Posterior cingulate gyrus (tissue), 11 donors: ENCODE measurements at places on chromosomes 4 and X.

DNA sequence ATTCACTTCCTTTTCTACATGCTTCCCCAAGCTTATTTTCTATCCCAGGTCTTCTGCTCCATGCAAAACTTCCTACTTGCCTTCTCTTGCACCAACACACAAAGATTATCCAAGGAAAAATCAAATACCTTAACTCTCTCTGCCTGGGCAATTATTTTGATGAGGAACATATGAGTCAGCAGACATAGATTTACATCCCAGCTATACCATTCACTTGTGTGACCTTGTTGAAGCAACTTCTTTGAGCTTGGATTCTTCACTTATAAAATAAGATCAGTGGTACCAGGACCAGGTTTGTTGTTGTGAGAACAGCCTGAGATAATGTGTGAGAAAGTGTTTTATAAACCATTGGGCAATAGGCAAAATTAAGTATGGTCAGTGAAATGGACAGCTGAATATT, 39.1 kb upstream of the TMEM192 start:
- DNase-seq: no peak

DNA sequence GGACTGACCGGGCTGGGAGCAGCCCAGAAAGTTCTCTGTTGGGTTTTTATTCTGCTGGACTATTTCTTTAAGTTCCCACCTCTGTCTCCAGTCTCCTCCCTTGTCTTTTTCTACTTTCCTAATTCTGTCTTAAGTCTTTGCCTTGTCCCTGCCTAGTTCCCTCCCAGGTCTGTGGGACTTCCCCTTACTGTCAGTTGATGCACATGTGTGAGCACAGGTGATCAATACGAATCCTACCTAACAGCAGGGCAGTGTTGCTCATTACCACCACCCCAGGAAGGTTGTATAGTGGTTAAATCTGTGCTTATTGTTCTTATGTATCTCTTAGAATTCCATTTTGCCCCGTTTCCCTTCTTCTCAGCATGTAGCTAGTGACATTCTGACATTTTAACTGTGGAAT, 62.1 kb downstream of the GALNTL6 start:
- no peak for DNase-seq

- DNase-seq: no peak
Measured at GRCh38 chr4:161538941-161539340, 624.9 kb downstream of the FSTL5 start.

- no peak for DNase-seq
Measured at GRCh38 chr4:123867910-123868587, 471.5 kb downstream of the SPRY1 start.

GRCh38 chr4:94406668-94407437, 44.9 kb upstream of the PDLIM5 start:
- DNase-seq: peak; percentile 68

- DNase-seq: no peak
Measured at GRCh38 chr4:20860878-20861277, 160.6 kb downstream of the PACRGL start.

DNA sequence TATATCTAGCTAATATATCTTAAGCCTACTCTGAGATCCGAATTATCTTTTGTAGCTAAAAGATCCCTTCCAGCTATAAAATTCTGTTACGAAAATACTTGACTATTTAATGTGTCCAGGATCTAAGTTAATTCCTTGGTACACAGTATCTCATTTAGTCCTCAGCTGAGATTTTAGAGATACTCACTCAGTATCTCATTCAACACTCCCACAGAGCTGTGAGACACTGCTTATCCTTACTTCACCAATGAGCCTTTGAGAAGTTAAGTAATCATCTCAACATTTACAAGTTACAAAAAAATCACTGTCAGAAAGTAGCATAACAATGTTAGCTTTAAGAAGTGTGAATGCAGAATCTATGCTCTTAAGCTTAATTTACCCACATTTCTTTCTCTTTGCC, 76.6 kb downstream of the LIMCH1 start:
- no peak for DNase-seq

- no peak for DNase-seq
Measured at GRCh38 chr4:54276641-54277430, 47.7 kb downstream of the PDGFRA start.

GRCh38 chr4:99587309-99587708, 12.7 kb downstream of the MTTP start:
- DNase-seq: no peak

DNA sequence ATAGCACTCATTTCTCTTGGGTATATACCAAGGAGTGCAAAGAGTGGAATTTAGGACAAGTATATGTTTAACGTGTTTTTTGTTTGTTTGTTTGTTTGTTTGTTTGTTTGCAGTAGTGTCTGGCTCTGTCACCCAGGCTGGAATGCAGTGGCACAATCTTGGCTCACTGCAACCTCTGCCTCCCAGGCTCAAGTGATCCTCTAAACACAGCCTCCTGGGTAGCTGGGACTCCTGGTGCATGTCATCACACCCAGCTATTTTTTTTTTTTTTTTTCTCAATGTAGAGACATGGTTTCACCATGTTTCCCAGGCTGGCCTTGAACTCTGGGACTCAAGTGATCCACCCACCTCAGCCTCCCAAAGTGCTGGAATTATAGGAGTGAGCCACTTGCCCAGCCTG, 50.4 kb downstream of the SLC9A6 start:
- no peak for DNase-seq

DNA sequence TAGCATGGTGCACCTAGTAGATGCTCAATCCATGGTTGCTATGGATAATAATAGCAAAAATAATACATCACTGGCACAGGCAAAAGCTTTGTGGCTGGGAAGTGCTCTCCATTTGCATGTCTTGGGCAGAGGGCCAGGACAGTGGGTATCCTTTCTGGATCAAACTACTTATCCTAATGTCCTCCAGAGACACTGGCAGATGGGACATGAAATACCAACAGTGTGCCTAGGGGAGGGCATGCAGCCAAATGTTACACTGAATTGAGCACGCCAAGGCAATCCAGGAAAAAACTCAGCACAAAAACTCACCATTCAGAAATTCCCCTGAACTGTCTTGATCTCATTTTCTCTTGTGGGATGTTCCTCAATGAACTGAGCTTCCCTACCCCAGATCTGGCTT, 98.6 kb upstream of the SCML1 start:
- DNase-seq: no peak

DNA sequence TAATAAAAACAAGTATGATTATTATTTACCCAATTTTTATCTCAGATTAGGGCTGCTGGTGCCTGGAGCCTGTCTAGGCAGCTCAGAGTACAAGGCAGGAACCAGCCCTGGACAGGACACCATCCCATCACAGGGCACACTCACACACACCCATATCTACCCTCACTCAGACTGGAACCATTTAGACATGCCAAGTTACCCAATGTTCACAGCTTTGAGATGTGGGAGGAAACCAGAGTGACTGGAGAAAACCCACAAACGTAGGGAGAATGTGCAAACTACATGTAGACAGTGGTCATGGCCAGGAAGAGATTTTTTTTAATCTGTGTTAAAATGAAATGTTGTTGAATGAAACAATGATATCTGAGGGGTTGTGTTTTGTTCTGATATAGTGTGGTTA, 35.7 kb upstream of the ADGRA3 start:
- no peak for DNase-seq

DNA sequence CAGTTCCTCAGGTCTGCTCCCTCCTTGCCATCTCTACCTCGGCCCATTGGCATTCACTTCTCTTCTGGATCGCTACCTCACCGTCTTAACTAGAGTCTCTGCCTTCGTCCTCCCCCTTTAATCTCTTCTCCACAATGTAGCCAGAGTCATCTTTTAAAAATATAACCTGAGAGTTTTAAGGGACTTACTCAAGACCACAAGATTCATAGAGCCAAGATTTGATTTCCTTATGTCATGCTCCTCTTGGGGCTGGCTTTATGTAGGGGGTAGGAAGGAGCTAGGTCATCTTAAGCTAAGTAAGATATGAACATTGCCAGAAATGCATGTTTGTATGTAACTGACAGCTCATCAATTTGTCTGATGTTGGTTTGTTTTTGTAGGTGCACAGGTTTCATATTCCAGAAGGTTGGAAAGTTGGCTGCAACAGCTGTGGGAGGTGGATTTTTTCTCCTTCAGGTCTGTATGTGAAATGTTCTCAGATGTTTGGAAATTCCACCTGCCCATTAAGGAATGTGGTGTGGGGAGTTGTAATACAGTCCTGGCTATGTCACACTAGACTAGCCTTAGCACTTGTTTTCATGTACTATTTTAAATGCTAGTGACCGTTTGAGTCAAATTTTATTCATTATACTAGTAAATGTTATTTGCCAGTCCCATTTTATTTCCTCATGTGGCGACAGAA, 19.6 kb downstream of the FUNDC2 start:
- no peak for DNase-seq

- DNase-seq: no peak
Measured at GRCh38 chr4:112029771-112030171, 115.5 kb upstream of the FAM241A start.

GRCh38 chrX:65731684-65732289, 64.3 kb downstream of the MSN start:
- DNase-seq: no peak

DNA sequence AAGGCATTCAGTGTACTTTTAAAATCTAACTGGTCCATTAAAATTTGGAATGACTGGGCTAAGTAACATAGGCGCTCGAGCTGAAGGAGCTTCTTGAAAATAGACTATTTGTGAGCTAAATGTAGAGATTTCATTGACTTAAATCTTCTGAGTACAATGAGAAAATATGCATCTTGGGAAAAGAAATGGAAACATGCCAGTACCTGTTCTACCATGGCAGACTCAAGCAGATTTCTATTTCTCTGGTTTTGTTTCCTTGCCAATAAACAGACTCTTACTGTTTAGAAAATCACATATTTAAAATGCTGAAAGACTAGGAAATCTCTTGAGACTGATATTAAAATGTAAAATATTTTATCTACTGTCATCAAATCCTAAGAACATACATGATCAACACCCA, 678.1 kb downstream of the FAT4 start:
- DNase-seq: no peak

DNA sequence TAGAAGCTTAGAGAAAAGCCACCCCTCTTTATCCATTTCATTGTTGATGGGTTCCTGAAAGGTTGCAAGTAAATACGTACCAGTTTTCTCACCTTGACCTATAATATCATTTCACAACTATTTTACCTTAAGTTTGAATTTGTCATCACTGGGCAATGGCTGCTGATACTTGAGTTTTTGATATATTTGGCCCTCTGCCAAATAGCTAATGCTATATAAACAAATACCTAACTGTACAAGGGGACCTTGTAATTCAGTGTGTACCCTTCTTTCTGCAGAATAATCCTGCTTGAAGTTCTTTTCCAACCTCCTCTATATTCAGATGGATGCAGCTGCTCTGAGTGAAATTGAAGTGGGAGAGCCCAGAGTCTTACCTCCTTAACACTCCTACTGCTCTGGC, 19.0 kb upstream of the GLUD2 start:
- no peak for DNase-seq
